Umbilical cord (tissue), 2 donors: ENCODE measurements at places on chromosomes 2 and 18.
A peak's percentile ranks its signal among the peaks of the same experiment; 100 is the strongest.

GRCh38 chr2:113351375-113352355 lies 72.9 kb upstream of the PAX8 start:
- DNase-seq = no peak

DNA sequence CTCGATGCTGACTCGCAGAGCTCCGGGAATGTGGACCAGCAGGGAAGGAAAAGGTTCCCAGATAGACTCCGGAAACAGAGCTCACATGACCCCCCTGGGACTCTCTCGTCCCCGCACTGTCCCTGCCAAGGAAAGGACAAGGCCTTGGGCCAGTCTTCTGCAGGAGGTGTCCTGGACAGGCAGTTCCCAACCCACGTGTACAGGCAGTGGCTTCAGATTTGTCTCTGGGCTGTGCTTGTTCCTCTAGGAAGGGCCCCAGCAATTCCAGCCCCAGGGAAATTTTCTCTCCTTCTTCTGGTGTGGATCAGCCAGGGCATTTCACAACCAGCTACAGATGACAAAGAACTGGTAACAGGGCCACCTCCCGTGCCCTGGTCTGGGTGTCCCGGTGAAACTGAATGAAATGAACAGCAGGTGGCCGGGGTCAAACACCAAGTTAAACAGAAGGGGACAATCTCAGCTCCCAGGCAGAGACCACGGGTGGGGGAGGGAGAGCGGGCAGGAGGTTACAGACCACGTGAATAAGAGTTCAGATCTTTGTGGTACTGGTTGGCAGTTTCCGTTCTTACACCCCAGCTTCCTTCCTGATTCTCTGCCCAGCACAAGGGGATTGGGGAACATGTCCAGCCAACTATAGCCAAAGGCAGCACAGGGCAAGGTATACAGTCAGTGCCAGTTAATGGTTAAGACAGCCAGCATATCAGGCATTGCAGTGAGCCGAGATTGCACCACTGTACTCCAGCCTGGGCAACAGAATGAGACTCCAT lies 52.2 kb upstream of the CAB39 start:
- DNase-seq = peak; percentile 38

- peak; percentile 39 for DNase-seq
These were observed 150.2 kb upstream of the POU3F3 start for GRCh38 chr2:104703669-104704068.

DNA sequence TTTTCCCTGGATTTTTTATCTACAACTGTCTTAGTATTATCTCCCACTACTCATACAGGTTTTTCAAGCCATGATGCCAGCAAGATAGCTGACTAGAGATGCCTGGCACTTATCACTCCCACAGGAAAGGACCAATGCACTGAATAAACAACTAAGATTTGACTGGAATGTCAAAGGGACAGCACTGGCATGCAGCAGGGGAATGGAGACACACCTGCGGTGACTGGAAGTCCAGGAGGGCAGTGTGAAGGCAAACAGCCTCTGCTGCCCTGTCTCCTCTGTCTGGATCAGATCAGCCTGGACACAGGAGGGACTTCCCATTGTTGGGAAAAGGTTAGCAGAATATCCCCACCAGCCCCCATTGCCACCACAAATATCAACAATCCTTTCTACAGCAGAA lies 85.1 kb downstream of the TMEM237 start:
- DNase-seq = no peak

DNA sequence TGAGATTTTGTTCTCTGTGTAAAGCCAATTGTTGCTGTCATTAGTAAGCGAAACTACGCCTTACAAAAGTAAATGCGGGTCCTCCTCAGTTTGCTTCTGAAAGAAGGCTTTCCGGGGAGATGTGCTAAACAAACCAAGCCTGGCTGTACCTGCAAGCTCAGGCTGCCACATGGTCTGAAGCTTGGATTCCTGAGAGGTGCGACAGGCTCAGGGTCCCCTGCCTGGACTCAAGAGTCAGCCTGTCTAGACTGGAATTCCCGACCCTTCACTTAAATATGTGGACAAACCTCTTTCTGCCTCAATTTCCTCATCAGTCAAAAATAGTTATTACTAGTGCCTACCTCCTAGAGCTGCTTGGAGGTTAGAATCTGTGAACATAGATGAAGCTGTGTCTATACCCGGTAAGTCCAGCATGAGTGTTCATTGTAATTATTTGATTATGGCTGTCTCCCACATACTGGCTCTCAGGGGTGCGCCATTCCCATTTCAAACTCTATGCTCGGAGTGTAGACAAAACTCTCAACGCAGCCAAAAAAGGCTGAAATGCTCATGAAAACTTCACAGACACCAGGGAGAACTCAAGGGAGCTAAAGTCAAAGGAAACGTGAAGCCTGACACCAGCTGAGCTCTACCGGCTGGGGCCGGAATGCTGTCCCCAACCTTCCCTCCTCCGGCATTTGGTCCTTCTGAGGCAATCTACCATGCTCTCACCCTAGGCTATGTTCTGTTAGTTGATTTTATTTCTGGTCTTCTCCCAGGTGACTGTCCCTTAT lies 31.4 kb downstream of the SOWAHC start:
- DNase-seq = peak; percentile 42

DNA sequence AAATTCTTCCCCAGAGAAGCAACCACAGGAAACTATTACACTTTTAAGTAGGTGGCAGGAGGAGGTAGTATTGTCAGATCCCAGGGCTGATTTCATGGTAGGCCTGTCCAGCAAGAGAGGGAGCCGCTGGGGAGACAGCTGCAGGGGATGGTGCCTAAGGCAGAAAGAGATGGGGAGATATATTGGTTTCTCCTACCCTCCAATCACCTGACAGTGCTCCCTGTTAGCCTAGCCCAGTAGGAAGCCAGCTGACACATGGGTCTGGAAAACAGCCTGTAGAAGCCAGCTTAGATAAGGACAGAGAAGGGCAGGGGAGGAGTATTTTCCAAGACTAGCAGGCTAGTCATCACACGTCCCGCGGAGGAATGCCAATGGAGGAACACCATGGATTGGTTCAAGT lies 8.2 kb upstream of the SPOPL start:
- DNase-seq = no peak

DNA sequence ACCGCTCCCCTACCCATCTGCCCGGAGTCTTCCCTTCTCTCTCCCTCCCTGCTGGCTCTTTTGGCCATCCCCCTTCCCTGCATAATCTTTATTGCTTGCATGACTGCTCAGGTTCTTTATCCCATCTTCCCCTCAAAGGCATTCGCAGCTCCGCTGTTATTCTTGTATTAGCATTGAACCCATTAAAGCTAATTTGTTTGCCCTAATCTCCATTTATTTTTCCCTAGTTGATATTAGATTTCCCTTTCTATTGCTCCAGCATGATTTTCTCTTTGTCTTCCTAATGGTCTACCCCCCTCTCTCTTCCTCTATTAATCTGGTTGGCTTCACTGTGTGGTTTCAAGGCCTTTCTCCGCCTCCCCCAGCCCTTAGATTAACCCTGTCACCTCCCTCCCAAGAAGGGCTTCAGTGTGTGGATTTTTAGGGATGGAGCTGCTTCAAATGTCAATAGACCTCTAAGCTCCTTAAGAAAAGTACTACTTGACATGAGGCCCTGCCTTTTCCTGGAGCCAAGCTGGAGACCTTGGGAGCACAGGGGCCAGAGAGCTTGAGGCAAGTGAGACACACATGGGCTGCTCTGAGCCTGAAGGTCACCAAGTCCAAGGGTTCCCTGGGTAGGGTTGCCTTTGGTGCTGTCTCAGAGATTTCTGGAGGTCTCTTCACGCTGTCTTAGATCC lies 20.1 kb downstream of the PAX8 start:
- DNase-seq = no peak

GRCh38 chr18:73264562-73264921 lies 396.8 kb upstream of the NETO1 start:
- no peak for DNase-seq

- no peak for DNase-seq
These were observed 10.3 kb downstream of the EDAR start for GRCh38 chr2:108978709-108979111.

DNA sequence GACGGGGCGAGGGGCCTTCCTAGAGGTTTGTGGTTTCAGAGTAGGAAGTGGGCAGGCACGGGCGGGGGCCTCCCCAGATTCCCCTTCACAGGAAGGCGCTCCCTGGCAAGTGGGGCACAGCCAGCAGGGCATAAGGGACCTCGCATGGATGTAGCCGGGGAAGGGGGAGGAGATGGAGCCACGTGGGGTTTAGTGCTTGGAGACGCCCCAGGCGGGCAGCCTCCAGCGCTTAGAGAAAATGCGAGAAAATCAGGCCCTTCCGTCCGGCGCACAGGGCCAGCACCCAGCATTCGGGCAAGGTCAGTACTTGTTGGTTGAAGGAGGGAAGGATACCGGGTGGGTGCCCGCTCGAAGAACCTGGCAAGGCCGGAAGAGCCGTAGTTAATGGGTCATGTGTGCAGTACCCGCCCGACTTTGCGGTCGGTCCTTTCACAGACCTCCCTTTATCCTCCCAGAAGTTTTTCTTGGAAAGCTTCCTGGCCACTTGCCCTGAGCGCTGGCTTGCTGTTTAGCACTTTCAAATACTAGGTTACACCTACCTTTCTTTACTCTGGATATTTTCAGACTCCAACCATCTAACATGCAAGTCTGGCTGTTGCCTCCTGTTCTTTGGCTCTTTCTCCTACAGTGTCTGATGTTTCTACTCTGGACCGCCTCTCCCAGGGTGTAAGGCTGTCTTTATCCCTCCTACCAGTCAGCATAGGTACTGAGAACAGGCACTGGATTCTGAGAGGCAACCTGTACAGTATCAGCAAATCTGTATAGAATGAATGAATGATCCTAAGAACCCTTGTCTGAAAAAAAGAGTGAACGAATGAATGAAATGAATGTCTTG lies 78.1 kb downstream of the CIB4 start:
- DNase-seq = peak; percentile 63

GRCh38 chr2:102667072-102667471 lies 47.7 kb downstream of the SLC9A2 start:
- DNase-seq = no peak

DNA sequence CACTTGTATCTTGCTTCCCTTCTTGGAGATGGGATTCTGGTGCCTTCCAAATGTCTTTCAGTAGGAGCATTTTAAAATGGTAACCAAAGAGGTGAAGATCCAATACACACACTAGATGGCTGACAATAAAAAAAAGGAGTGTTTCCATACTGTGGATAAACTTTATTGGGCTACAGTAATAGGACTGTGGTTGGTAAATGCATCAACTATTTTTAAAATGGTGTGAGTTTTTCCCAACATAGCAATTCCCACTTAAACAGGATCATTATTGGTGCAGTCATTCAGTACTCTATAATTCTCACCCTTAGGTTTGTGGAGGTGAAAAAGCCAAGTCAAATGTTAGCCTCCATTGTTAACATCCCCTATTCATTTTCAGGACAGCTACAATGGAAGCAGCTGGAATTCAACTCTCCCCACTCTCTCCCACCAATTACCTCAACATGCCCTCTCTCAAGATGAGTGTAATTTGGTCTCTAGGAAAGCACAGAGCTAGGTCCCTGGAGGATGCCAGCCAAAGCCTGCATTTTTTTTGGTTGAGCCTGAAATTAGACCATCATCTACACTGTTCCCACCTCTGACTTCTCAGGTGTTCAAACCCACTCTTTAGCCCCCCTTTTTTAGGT lies 273.3 kb downstream of the TCF4 start:
- no peak for DNase-seq
